Frontal cortex (tissue), 4 donors: ENCODE measurements at places on chromosomes 5 and 9. TPM values are rescaled to one million over a fixed set of nuclear protein-coding genes. Genes with fewer than 3 reads are reported as not detected.

- DNase-seq = no peak
These were observed 69.9 kb downstream of the HSPA4 start for GRCh38 chr5:133121611-133122150.

- DNase-seq = no peak
These were observed 9.0 kb upstream of the AK1 start for GRCh38 chr9:127886401-127886972.

- no peak for DNase-seq
These were observed 65.0 kb downstream of the PTBP3 start for GRCh38 chr9:112268413-112268812.

- no peak for DNase-seq
These were observed 96.3 kb upstream of the FANCC start for GRCh38 chr9:95413793-95414192.

DNA sequence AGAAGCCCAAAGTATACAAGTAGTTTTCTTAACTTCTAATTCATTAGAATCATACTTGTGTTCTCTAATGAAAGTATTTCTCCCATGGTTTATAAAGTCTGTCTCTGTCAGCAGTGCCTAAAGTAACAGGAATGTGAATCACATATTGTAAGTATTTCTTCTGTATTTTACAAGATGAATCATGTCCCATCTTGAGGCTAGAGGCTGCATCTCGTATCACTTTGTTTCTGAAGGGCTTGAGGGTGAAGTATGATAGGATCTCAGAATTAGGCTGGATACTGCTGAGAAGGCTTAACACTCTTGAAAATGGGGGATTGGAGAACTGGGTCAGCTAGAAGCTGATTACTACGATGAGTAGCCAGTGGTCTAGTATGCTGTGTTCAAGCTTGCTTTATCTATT is 242.2 kb upstream of the ACTBL2 start:
- no peak for DNase-seq

The PCDHGB5 gene
- 13.0 TPM for total RNA-seq

DNA sequence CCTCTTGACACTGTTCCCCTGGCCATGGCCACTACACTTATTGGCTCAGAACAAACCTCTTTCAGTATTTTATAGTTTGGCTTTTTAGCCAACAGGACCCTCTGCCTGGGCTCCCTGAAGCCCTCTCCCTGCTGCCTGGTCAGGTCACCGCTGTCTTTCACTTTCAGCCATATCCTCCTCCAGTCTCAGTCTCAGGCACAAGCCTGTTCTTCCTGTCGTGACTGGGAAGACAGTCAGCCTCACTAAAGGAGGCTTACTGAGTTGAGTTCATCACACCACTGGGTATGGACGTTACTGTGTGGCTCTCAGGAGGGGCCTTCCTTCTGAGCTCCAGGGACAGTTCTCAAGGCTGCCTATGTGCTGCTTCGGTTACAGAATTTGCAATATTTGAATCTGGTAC is 2.0 kb downstream of the QSOX2 start:
- no peak for DNase-seq

The MZB1 gene
- total RNA-seq = not detected
